Stimulated activated CD8-positive, alpha-beta memory T cell treated with anti-CD3 and anti-CD28 coated beads, Interleukin-15, amount 100 ng/mL, for 24 hours (primary cell): ENCODE measurements at places on chromosomes 4 and X.

GRCh38 chr4:16116493-16116990 is 32.7 kb upstream of the PROM1 start:
- DNase-seq, result no peak

DNA sequence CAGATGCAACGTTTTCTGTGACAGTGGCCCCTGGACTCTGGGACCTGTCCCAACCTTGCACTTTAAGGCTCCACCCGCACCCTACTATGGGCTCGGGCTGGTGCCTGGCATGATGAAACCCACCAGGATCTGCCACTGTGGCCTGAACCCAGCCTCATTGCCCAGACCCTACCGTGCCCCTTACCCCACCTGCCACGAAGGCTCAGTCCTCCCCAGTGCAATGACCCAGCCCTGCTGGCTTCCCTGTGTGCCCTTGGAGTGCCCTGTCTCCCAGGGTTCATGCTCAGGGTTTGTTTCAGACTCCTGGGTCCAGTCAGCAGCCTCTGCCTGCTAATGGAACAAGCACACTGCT is 3.1 kb downstream of the UVSSA start:
- no peak for DNase-seq

GRCh38 chrX:47283015-47283771 is 50.4 kb downstream of the USP11 start:
- no peak for DNase-seq

DNA sequence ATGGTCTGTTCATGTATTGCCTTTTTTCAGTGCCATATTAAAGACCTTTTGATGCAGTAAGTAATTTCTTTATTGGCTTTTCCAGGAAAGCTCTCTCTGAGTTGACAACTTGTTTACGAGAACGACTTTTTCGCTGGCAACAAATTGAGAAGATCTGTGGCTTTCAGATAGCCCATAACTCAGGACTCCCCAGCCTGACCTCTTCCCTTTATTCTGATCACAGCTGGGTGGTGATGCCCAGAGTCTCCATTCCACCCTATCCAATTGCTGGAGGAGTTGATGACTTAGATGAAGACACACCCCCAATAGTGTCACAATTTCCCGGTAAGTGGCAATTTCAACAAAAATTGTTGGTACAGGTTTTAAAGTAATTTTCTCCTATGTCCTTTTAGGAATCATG is 148.0 kb downstream of the STIM2 start:
- no peak for DNase-seq

DNA sequence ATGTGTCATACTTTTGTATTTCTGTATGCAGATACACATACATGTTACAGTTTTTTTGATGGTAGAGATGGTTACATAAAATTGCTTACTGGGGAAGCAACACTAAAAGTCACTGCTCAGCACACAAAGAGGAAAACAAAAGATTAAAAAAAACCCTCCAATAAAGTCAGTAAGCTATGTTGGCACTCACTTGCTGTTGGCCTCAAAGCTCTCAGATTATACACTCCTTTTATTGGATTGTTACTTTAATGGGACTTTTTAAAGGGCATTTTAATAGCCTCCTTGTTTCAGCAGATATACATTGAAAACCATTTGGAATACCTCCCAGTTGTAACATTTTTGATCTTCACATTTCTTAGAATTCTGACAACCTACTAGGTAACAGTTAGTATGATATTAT is 222.0 kb upstream of the HHIP start:
- no peak for DNase-seq

- no peak for DNase-seq
Observed at GRCh38 chrX:148380107-148380506, 120.3 kb upstream of the AFF2 start.

GRCh38 chr4:7967501-7968261 is 28.0 kb upstream of the AFAP1 start:
- DNase-seq, result no peak

GRCh38 chr4:24117975-24118374 is 228.1 kb upstream of the PPARGC1A start:
- DNase-seq, result no peak

GRCh38 chrX:115023811-115024210 is 6.4 kb upstream of the IL13RA2 start:
- DNase-seq, result no peak

- no peak for DNase-seq
Observed at GRCh38 chr4:139666735-139667281, 1.2 kb downstream of the MGST2 start.

DNA sequence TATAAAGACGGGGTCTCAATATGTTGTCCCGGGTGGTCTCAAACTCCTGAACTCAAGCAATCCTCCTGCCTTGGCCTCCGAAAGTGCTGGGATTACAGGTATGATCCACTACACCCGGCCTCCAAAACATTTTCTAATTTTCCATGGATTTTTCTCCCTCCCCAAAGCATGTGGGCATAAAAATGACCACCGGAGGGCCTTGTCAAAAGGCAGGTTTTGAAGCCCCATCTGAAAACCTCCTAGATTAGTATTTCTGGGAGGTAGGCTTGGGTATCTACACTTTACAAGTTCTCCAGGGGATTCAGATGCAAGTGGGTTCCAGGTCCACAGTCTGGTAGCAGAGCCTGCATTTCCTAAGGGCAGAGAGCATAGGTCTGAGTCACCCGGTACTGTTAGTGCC is 1.4 kb upstream of the GPR173 start:
- DNase-seq, result no peak

DNA sequence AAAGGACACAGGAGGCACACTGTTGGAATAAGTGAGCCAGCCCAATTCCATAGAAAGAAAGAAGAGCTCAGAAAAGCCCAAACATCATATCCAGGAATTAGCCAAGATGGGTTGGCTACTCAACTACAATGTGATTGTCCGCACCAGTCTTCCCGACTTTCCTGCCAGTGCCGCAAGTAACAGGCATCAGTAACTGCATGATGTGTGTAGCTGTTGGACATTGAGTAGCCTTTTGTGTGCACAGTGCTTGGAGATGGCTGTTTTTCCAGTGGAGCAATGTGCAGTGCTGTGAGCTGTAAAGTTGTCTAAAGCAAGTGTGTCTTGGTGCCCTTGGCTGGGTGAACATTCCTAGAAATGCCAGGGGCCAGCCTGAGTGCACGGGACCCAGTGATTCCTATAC is 29.2 kb upstream of the FAM193A start:
- no peak for DNase-seq

GRCh38 chr4:99847362-99847976 is 30.8 kb downstream of the DAPP1 start:
- no peak for DNase-seq

DNA sequence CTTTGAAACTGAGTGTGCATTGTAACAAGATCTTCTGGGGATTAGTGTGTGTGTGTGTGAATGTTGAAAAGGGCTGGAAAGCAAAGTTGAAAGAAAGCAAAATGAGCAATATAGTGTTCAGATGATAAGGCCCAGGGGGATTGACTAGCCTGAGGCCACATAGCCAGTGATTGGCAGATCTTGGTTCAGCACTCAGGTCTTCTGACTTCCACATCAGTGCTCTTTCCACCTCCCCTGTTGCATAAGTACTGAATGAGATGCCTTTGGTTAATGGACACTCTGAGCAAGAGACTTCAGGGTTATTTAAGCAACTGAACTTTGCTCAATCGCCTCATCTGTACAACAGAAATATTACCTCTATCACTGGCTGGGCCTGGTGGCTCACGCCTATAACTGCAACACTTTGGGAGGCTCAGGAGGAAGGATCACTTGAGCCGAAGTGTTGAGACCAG is 120.4 kb downstream of the TMEM164 start:
- DNase-seq, result no peak

- no peak for DNase-seq
Observed at GRCh38 chr4:41787931-41788330, 39.4 kb upstream of the PHOX2B start.

DNA sequence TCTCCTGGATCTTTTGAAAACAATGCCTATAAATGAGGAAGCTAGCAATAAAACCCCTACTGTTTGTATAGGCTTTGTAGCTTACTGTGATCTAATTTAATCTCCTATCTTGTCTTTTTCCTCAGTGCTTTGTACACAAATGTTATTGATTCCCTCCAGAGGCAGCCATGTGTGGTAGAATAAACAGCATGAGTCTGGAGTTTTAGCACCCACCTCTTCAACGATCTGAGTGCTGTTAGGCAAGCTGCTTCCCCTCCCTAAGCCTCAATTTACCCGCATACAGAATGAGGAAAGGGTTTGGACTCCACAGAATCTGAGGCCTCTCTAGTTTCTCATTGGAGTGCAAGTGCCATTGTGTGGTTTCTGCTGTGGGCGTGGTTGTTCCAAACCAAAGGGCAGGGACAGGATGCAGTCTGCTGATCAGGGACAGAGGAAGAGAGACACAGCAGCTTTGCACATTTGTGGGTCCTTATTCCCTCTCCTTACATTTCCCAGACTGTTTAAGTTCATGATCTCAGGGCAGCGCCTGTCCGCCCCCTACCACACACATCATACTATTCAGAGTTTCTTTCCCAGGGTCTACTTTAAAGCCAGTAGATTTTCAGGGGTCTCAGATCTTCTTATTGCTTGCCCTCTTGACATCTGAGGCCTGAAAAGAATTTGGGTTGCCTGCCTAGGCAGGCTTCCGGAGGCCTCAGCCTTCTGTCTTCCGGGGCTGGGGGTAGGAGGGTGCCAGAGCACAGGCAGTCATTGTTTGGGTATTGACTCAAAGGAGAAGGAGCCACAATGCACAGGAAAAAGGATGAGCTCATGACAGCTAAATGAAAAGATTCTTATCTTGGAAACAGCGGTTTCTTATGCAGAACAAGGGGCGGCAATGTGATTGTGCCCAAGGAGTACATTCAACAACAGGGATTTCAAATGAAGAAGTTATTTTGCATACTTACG is 114.9 kb upstream of the TEX13D start:
- no peak for DNase-seq

GRCh38 chr4:157291071-157291470 is 70.5 kb downstream of the GRIA2 start:
- no peak for DNase-seq

- no peak for DNase-seq
Observed at GRCh38 chr4:14375816-14376215, 626.5 kb upstream of the CPEB2 start.

DNA sequence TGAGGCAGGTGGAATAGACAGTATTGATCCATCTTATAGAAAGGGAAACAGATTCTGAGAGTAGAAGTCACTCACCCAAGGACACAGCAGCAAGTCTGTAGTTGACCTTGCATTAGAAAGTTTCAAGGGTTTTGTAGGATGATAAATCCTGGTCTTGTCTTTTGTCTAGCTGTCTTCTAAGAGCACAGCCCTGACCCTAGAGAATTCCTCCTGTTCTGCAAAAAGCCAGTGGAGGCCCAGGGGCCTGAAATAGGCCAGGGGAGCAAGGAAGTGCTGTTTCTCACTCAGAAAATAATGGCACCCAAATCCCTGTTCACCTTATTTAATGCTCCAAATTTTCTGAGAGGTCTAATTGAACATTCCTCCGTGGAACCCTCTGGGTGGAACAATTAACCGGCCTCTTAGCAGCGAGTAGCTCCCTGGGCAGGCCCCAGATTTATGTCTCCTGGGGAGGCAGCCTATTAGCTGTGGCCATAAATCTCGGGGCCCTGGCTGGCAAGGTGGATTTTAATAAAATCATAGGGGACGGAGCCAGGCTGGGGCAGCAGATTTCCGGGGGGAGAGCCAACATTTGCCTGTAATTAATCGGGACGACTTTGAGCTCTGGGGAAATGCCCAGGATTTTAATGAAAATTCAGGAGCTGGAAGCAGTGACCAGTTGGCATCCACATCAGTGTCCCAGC is 49.2 kb upstream of the MSX1 start:
- no peak for DNase-seq

DNA sequence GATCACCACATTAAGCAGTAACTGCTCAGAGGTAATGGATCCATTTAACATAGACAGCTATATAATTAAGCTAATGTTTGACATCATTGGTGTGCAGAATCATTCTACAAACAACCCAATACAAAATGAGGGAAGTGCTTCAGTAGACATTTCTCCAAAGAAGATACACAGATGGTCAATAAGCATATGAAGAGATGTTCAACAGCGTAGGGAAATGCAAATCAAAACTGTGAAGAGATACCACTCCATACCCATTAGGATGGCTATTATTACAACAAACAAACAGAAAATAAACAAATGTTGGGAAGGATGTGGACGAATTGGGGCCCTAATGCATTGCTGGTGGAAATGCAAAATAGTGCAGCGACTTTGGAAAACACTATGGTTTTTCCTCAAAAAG is 294.6 kb downstream of the ANK2 start:
- DNase-seq, result no peak

- DNase-seq, result no peak
Observed at GRCh38 chrX:7132335-7133049, 15.0 kb upstream of the STS start.

- no peak for DNase-seq
Observed at GRCh38 chrX:23525531-23525930, 141.8 kb upstream of the PRDX4 start.

GRCh38 chr4:55397520-55398321 is 2.0 kb downstream of the TMEM165 start:
- no peak for DNase-seq

DNA sequence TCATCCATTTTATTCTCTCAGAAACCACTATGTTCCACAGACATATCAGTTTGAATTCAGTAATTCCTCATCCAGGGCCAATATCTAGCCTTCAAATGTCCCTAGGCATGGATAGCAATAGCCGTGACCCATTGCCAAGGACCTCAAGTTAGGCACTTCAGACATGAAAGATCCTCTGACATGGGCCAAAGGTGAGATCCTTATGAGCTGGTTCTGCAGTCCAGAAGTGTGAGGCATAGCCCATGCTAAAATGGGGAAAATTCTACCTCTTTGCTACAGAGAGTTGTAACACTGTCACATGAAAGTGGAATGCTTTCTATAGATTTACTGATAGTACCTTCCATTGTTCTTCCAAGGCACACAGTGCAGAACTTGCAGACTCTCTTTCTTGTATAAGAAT is 349.7 kb upstream of the GALNT7 start:
- no peak for DNase-seq

GRCh38 chr4:73067971-73068394 is 1.5 kb downstream of the COX18 start:
- no peak for DNase-seq

- no peak for DNase-seq
Observed at GRCh38 chr4:5839751-5840674, 52.9 kb downstream of the CRMP1 start.

- no peak for DNase-seq
Observed at GRCh38 chr4:141635736-141636081, 674 bp upstream of the IL15 start.

DNA sequence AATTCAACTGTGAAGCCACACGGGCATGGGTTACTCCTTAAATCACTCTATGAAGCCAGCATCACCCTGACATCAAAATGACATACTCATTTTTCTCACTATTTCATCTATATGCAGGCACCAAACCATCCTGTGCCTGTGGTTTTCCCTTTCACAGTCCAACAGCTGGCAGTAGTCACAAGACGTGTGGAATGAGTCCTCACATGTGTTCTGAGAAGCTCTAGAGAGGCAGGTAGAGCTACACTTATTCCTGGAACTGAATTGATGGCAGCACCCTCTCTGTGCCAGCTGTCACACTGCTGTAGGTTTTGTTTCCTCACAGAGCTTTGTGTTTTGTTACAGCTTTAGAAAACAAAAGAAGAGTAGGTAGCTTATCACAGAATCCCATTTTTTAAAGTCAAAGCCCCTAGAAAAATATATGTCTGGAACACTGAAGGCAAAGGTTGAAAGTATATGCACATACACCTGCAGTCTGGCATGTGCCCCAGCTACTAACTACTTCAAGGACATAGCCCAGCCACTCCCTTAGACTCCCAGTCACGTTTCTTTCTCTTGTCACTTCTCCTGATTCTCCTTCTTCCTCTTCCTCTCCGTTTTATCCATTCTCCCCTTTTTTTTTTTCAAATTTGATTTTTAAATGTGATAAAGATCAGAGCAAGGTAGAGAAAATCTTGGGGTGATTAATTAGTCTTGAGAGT is 107.1 kb downstream of the ANXA10 start:
- no peak for DNase-seq
